ENCODE measurements at places on chromosomes 3 and 15.
A peak's percentile ranks its signal among the peaks of the same experiment; 100 is the strongest.

DNA sequence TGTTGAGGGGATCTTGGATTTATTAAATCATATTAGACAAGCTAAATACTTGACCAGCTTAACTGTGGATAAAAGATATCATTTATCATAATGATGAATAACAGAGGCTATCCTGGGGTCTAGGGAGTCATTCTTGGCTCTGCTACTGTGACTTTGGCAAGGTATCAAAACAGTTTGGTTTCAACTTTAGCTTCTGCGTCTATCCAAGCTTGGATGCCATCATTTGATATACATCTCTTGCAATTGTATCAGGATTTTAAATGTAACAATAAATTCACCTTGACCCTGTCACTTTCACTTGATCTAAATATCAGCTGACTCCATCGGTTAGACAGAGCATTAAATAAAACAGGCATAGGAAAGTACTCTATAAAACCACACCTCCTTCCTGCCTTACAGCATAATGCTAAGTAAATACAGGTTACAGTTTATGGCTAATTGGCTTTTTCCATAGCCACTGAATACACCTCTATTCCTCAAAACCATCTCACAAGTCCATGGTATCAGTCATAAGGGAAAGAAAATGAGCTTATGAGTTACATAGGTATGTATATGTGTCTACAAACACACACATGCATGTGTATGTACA lies 262.9 kb downstream of the CTNNB1 start:
- DNase-seq = no peak

GRCh38 chr3:141578202-141578973 lies 91.6 kb downstream of the RASA2 start:
- no peak for DNase-seq

- DNase-seq = no peak
These were observed 52.6 kb downstream of the MTHFS start for GRCh38 chr15:79844221-79844620.

DNA sequence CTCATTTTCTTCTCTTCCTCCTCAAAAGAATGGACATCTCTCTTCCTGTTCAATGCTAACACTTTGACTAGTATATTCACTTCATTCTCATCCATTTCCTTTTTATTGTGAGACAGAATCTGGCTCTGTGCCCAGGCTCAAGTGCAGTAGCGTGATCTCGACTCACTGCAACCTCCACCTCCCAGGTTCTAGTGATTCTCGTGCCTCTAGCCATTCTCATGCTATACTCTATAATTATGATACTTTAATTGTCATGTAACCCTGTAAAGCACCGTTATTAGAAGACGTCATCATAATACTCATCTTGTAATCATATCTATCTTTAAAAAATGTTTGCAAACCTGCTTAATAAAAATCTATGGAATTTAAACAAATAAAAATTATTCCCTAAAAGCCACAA lies 107.0 kb downstream of the SHOX2 start:
- DNase-seq = no peak

DNA sequence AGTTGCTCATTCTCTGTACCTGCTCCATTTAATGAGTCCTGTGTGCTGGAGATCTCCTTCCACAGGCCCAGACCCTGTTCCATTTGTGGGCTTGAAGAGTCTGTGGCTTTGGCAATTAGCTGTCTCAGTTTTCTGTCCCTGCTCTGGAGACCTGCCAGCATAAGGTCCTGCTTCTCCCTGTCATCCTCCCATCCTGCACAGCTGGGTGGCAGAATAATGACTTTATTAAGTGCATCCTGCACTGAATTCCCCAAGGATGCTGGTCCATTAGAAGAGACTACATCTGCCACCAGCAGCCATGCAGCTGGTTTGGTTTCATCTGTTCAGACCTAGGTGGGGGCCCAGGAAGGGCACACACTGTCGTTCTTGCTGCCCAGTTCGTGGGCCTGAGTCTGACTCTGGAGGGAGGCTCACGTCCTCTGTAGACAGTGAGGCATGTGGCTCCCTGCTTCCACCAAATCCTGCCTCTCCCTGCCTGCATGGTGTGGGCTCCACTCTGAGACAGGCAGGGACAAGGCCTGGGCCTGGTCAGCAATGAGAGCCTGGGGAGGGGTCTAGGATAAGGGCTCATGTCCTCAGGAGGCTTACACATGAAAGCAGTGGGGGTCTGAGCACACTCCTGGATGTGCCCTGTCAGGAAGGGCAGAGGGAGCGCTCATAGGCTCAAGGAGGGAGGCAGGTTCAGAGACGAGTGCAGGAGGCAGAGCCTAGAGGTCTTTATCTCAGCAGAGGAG lies 78.4 kb upstream of the PRR23E start:
- DNase-seq = no peak

DNA sequence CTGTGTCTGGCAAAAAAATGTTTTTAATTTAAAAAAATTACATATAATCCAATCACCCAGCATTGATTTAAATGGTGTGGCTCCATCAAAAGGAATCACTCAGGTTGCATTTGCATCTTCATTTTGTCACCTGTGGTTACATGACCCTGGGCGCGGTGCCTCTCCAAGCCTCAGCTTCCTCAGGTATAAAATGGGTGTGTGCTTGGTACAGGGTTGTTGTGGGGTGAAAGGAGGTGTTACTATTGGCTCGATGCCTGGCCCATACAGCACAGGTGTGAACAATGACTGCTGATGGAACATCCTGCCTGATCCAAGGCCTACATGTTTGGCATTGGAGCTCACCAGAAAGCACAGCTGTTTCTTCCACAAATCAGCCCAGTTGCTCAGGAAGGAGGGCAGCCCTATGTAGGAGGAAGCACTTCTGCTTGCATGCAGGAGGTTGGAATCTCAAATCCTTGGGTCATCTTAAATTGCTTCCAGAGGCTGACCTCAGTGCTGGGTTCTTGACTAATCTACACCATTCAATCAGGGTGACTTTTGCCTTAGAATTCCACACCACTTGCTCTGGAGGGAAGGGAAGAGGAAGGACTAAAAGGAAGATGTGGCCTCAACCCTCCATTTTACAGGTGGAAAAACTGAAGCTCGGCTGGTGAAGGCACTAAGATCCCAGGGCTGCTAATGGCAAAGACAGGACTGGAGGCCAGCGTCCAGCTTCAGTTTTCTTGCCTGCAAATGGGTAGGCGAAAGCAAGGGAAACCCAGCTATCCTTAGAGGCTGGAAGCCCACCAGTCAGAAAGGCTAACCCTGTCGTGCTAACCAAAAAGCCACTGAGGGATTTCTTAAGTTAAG lies 31.7 kb downstream of the BHLHE40 start:
- no peak for DNase-seq

DNA sequence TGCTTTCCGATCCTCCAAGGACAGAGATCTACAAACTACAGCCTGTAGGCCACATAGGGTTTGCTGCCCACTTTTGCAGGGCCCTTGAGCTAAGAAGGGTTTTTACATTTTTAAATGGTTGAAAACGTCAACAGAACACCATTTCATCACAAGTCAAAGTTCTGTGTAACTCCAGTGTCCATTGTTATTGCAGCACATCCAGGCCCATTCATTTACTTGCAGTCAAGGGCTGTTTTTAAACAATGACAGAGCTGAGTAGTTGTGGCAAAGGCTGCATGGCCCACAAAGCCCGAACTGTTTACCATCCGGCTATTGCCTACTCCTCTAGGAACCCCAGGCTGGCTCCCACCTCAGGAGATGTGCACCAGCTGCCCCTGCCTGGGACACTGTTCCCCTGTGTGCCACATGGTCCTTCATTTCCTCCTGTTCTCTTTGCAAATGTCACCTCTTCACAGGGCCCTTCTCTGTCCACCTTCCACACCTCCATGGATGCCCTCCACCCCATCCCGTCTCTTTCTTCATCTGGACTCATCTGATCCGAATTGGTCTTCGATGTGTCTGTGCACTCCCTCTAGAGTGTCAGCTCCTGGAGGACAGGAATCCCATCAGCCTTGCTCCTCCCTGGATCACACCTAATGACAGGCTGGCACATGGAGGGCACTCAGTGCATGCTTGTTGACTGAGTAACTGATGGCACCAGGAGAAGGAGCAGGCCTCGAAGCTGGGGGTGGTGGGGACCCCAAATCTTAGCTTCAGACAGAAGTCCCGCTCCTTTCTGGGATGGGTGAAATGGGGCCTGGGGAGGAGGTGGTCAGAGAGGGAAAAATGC lies 69.5 kb upstream of the IQSEC1 start:
- no peak for DNase-seq

- DNase-seq = no peak
These were observed 41.7 kb downstream of the KIF15 start for GRCh38 chr3:44803298-44803697.

DNA sequence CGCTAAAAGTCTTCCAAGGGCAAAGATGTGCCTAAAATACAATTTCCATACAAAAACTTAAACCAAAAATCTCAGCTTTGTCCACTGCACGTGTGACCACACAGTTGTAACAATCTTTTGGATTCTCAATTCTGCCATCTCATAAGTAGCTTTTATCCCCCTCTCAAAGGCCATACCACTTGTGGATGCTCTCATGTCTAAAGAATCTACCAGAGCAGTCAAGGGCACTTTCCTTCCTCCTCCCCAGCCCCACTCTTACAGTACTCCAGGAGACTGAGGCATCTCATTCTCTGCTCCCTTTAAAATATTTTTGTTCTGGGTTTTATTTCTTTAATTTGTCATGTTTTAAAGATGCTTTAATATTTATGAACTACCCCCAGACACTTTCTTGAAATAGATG lies 102.3 kb upstream of the PFN2 start:
- DNase-seq = no peak

DNA sequence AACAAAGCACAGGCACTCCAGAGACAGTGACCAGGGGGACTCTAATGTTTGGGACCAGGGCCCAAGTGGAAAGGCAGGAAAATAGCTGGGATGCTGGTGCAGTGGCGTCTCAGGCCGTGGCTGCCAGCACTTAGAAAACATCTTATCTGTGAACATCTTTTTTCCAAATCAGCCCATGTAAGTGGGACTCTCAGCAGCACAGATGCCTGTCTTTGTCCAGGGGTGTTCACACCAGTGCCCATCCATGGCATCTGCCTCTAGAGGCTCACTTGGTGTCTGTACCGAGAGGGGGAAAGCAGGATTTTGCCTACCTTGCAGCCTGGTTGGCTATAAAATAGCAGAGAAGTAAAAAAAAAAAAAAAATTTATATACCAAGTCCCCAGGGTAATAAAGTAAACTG lies 26.7 kb downstream of the SLC12A8 start:
- no peak for DNase-seq

GRCh38 chr3:88616413-88616812 lies 466.7 kb downstream of the C3orf38 start:
- no peak for DNase-seq

DNA sequence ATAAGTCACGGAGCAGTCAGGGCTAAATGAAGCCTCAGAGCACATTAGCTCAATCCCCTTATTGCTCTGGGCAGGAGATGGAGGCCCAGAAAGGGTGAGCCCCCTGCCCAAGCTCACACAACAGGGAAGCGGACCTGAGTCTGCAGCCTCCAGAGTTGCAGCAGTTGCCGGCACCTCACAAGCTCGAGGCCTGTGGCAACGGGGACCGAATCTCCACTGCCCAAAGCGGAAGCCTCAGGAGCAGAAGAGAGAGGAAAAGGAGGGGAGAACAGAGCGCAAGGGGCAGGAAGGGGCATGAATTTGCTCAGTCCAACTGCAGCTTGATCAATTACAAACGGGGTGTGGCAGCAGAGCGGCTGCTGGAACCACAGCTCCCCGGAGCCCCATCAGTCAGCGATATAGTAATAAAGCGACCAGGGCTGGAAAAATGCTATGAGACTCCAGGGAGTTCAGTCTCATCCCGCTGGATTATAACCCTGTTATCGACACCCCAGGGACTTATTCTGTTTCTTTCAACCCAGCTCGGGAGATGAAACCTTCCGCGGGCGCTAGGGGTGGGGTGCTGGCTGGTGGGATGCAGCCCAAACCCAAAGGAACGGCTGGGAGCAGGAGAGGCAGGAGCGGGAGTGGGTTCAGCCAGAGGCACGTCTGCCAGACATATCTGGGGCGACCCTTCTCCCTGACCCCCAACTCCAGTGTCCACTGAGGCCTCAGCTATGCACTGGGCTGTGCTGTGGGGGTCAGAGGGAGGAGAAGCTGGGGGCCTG lies 219.7 kb upstream of the LINGO1 start:
- no peak for DNase-seq

DNA sequence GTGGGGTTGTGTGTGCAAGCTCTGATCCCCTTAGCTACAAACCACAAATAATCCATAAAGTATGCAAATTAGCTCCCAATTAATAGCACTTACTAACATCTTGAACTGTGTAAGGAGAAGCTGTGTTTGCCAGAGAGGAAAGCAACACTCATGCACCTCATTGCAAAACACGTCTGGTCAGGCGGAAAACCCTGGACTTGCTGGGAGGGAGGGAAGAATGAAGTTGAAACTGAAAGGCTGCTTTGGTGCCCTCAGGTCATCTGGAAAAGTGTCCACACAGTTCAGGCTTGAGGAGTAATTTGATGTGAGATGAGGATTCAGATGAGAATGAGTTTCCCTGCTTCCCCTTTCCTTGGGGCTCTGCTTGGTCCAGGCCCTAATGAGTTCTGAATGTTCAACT lies 185.5 kb upstream of the ANKRD28 start:
- DNase-seq = no peak

DNA sequence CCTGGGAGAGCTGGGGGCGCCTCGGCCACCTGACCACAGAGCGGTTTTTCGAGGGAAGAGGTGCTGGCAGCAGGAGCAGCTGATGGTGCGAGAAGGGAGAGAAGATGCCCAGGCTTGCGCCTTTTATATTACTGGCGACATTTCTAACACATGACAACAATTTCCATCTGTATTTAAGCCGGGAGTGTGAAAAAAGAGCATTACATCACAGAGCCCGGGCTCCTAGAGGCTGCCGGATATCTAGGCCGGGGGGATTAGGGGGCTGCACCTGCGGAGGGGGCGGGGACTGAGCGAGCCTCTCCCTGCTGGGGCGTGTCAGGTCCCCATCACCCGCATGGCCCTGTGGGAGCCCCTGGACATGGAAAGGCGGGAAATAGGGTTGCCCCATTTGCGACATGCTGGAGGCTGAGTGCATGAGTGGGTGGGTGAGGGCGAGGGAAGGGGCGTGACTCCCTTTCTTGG lies 440.7 kb downstream of the MAGI1 start:
- peak; percentile 87 for DNase-seq

DNA sequence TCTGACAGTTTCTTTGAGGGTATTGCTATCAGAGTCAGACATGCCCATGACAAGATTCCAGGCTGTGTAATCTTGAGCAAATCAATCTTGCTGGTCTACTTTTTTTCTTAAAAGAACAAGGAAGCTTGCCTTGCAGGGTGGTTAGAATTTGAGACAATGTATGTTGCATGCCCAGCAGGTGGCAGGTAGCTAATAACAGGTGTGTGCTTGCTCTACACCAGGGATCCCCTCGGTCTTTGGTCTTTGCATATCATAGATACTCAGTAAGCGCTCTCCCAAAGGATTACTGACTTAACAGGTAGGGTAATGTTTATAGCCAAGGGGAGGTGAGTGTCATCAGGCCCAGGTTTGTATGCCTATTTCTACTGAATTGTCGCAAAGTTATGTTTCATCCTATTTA lies 37.3 kb downstream of the CACNA1D start:
- no peak for DNase-seq

DNA sequence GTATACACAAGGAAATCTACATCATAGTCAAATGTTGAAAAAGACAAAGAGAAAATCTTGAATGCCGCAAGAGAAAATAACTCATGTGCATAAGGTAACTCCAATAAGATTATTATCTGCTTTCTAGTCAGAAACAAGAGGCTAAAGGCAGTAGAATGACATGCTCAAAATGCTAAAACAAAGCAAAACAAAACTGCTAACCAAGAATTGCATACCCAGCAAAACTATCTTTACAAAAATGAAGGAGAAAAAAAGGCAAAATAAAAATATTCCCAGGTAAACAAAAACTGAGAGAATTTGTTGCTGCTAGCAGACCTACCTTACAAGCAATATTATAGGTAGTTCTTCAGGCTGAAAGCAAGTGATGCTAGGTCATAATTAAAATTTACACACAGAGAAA lies 76.4 kb upstream of the TMEM158 start:
- no peak for DNase-seq

- no peak for DNase-seq
These were observed 21.1 kb downstream of the ZXDC start for GRCh38 chr3:126454437-126455198.
